ENCODE measurements at places on chromosomes 1 and 21.
A peak's percentile ranks its signal among the peaks of the same experiment; 100 is the strongest.

DNA sequence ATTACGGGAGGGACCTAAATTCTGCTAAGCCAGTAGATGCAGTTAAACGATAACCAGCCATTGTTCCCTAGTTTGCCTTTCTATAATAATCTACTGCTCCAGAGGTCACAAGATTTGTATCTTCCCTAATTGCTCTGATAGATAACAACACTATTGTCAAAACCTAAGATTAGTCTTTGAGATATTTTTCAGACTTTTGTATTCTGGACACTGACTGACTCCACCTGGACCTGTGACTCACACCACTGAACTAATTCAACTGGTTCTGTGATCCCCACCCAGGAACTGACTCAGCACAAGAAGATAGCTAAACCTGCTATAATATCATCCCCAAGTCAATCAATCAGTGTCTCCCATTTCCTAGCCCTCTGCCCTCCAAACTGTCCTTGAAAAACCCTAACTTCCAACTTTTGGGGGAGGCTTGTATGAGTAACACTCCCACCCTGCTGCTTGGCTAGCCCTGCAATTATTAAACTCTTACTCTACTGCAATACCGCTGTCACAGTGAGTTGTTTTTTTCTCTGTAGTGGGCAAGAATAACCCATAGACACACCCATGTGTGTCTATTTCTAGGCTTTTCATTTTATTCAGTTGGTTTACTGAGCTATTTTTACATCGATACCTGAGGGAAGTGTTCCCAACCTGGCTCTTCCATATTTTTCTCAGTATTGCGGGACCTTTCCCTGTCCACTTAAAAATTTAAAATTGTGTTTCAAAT is 11.2 kb downstream of the KIFAP3 start:
- no peak for DNase-seq

DNA sequence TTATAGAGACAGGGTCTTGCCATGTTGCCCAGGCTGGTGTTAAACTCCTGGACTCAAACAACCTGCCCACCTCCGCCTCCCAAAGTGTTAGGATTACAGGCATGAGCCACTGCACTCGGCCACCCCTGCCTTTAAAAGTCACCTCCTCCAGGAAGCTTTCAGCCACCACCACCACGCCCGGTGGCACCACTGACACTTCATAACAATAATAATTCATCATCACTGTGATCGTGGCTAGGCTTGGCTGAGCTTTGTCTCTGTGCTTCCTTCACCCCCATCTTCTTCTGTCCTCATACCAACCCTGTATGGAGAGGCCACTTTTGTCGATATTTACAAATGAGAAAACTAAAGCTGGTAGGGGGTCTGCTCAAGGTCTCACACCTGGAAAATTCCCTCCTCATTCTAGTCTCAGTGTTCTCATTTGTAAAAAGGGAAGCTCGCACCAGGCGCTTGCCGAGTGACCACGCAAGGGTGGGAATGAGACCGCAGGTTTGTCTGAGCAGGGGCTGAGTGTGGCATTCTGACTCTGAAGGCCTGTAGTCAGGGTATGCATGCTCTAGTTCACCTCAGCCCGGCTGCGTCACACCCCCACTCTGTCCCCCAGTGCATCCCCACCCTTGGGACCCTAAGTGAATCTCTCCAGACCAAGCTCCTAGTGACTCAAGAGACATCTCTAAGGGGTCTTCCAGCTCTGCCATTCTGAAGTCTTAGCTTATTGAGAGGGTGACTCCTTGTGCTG is 12.9 kb upstream of the EPHA2 start:
- DNase-seq: no peak

DNA sequence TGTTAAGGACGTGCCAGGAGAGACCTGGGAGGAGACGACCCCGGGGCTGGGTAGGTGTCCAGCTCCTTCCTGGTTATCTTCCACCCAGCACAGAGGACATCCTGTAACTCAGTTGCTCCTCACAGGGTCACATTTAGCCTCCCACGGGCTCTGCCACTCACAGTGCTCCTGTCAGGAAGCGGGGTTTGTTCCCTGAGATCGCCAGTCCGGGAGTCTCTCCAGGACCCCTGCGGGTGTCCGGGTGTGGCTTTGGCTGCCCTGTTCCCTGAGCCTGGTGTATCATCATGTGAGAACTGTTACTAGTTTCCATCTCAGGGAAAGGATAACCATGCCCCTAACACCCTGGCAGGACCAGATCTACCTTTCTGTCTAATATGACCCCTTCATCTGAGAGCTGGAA is 158.2 kb upstream of the RUNX1 start:
- DNase-seq: no peak

- DNase-seq: no peak
Measured at GRCh38 chr1:116870300-116870699, 39.4 kb upstream of the PTGFRN start.

DNA sequence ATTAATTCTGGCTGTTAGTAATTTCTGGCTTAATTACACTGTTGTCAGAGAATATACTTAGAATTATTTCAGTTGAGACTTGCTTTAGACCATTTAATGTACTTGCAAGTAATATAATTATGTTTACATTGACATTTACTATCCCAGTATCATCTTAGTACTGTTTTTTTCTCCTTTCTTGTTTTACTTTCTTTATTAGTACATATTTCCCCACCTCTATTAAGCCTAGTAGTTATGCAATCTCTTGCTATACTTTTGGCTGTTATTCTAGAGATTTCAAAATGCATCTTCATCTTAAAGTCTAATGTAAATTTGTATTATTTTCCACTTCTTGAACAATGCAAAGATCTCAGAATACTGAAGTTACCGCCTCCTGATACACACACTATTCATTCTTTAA is 24.4 kb downstream of the BRWD1 start:
- no peak for DNase-seq

GRCh38 chr1:59198564-59198963 is 98.3 kb upstream of the FGGY start:
- DNase-seq: peak; percentile 60

Data from EH (cell line).